Peyer's patch (tissue), 4 donors: ENCODE measurements at places on chromosomes 6 and 20. TPM values are rescaled to one million over a fixed set of nuclear protein-coding genes. Genes with fewer than 3 reads are reported as not detected.
A peak's percentile ranks its signal among the peaks of the same experiment; 100 is the strongest.

The BANF2 gene
- total RNA-seq, result not detected

- DNase-seq, result no peak
Measured at GRCh38 chr6:30500421-30501355, 11.4 kb downstream of the HLA-E start.

DNA sequence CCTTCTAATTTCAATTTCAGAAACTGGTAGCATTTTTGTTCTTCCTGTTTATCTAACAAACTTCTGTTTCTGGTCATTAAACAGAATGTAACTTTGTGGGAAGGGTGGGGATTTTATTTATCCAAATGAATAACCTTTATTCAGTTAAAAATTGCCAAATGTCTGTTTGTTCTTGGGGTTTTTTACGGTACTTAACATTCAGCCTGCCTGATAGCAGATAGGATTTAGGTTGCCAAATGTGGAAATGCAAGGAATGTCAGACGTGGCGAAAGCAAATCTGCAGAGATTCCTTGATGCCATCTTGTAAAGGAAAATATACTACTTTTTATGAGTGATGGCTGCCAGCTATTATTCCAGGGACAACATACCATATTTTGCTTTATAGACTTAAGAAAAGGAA, 95.7 kb downstream of the LYRM2 start:
- no peak for DNase-seq

GRCh38 chr6:37393381-37393929, 39.6 kb upstream of the CMTR1 start:
- DNase-seq, result no peak

- DNase-seq, result peak; percentile 6
Measured at GRCh38 chr20:48765359-48765758, 62.4 kb downstream of the PREX1 start.

GRCh38 chr20:61596687-61597330, 344.7 kb downstream of the CDH4 start:
- DNase-seq, result no peak

The SUMO4 gene
- total RNA-seq, result 5.1 TPM
